Left lung (tissue), 14 donors: ENCODE measurements at places on chromosomes 7 and 10.

GRCh38 chr7:101126651-101127459 lies at the start of gene SERPINE1:
Gene SERPINE1, plus strand, starts transcription at chr7:101127104. Its CDS starts 1,290 bp downstream, at chr7:101128394.
- peak; percentile 95 for DNase-seq

GRCh38 chr10:58651040-58651439 lies 138.4 kb downstream of the BICC1 start:
- no peak for DNase-seq

GRCh38 chr7:30799976-30800661 lies 28.9 kb downstream of the MINDY4 start:
- DNase-seq = no peak

DNA sequence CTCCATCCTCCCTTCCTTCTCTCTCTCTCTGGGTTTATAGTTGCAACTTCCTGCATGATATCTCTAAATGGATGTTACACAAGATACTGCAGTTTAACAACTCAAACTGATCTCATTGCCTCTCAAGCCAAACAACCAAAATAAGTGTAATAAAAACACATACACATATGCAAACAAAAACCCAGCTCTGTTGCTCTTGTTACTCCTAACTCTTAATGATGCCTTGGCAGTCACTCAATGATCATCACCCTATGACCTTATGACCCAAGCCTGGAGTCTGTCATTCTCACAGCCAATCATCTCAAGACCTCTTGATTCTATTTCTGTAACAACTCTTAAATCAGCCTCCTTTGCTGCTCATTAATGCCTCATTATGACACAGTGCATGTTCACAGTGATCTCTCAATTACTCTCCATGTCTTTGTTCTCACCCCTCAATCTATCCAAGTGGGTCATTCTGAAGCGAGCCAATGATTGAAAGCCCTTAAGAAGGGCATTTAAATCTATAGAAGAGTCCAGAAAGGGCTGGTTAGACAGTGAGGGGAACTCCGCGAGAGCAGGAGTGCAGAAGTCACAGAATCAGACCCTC lies 210.9 kb downstream of the INHBA start:
- DNase-seq = peak; percentile 93

GRCh38 chr10:132559538-132559937 lies 22.0 kb downstream of the INPP5A start:
- DNase-seq = no peak

DNA sequence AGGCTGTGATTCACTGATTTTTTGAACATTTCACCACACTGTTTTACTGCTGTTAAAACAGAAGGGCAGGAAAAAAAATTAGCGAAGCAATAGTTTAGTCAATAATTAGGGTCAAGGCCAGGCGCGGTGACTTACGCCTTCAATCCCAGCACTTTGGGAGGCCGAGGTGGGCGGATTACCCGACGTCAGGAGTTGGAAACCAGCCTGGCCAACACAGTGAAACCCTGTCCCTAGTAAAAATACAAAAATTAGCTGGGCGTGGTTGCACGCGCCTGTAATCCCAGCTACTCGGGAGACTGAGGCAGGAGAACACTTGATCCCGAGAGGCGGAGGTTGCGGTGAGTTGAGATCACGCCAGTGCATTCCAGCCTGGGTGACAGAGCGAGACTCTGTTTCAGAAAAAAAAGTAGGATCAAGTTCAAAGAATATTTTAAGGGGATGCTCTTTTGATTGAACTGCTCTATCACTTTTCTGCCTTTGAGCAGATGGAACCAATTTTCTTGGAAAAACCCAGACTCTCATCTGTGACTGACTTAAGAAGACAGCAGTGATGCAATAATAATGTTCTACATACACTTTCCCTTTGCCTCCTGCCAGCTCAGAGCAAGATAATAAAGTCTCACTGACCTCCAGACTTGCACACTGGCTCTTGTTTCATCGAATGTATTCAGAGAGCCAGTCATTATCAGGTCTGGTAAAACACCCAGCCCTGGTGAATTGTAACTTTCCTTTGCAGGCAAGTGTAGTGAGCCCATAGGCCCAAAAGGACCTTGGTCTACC lies 1.6 kb upstream of the PPA1 start:
- DNase-seq = no peak

- no peak for DNase-seq
Measured at GRCh38 chr7:129386506-129386905, 47.7 kb upstream of the STRIP2 start.

DNA sequence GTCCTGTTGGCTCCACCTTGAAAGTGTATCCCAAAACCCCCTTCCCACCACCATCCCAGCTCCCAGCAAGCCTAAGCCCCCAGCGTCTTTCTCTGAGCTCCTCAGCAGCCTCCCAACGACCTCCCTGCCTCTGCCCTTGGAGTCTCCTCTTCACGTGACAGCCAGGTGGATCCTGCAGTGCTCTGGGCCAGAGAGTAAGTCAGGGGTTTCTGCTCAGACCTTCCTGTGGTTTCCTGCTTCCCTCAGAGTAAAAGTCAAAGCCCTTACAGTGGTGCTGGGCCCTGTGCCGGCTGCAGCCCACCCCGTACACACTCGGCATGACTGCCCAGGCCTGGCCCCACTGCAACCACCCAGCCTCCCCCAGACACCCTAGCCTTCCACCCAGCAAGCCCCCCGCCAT lies 51.9 kb downstream of the OAT start:
- DNase-seq = no peak

DNA sequence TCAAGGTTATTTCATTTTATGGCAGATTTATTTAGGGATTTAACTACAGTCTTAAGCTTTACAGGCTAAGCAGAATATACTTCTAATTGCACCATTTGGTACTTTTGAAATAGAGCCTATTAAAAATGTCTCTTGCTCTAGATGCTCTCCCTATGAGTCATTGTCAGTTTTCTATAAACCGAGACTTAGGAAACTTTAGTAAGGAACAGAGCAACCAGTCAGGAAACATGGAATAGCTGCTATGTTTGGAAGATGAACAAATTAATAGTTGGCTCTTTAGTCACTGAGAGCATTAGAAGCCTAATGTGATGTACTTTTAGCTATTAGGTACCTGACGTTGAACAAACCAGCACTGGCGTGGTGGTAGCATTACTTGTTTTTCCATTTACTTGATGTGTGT lies 35.3 kb downstream of the INPP5F start:
- no peak for DNase-seq

DNA sequence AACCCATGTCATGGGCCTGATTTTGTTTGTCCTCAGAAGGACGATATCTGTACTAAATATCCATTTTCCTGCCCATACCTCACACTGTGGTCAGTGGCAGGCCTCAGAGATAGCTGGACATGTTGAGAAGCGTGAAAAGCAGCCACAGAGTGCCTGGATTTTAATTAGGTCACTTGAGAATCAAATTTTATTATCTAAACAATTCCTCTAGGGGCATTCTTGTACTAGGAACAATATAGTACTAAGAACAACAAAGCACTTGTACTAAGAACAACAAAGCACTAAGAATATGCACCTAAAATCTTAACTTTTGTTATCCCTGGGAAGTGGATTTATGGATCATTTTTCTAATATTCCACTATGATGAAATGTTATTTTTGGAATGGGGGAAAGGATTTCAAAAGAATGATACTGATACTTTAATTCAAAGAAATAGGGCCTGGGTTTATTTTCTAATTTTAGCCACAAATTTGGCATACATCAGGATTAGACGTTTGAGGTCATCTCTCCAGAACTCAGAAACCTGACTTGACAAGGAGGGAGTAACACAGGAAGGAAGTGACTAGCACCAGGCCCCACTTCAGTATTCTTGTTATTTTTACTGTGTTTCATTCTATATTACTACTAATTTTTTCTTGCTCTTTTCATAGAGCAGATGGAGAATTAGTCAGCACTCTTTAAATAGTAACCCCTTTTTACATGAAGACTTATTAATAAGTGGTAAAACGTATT lies 112.2 kb downstream of the EXOC4 start:
- DNase-seq = no peak

GRCh38 chr10:36669615-36670352 lies 455.6 kb upstream of the ANKRD30A start:
- DNase-seq = no peak

DNA sequence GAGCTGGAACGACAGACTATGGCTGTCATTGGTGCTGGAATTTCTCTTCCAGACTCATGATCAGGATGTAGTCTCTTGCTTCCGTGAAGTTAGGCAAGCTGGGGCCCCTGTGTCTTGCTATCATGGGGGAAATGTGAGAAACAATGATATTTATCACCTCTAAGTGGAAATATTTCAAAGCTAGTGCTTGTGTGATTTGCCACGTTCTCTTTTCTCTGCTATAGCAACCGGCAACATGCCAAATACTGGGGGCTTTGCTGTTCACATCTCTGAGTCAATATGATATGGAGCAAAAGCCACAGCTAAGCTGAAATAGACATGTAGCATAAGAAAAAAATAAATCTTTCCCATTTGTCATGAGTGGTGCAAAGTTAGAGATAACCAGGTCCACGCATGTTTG lies 668.2 kb upstream of the IGFBP3 start:
- DNase-seq = no peak
